ENCODE measurements at places on chromosomes 3 and 15. TPM values are rescaled to one million over a fixed set of nuclear protein-coding genes. Genes with fewer than 3 reads are reported as not detected.

DNA sequence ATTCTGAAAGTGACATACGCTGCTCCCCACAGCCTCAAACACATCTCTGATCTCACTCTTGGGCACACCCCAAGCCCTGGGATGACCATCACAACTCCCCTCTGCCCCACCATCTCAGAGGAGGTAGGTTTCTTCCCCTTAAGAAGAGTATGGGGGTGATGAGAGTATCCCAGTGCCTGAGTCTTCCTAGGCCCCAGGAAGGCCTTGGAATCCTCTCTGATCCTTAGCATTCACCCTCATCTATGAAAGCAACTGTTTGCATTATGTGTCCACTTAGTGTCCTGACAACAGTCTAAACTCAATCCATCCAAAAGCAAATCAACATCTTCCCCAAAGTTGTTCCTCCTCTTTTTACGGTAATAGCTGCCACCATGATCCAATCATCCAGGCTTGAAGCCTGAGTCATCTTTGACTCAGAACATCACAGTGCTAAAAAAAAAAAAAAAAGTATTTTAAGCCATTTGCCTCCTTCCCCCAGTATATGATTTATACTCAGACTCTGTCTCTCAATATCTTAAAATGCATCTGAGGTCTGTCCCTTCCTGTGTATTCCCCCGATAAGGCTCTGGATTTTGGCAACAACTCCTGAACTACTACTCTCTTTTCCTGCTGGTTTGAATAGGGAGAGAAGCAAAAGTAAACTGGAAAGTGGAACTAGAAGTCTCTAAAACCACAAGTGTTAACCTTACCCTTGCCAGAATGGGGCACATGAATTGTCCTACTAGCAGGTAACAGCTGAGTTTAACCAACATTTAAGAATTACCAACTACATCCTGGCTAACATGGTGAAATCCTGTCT is 22.5 kb downstream of the POPDC2 start:
- peak; percentile 91 for DNase-seq

- no peak for DNase-seq
These were observed 196.4 kb downstream of the UACA start for GRCh38 chr15:70566989-70567388.

DNA sequence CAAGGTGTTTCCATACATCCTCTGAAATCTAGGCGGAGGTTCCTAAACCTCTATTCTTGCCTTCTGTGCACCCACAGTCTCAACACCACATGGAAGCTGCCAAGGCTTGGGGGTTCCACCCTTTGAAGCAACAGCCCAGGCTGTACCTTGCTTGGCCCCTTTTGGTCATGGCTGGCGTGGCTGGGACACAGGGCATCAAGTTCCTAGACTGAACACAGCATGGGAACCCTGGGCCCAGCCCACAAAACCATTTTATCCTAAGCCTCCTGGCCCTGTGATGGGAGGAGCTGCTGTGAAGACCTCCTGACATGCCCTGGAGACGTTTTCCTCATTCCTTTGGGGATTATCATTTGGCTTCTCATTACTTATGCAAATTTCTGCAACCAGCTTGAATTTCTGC is 739.0 kb upstream of the NECTIN3 start:
- DNase-seq, result no peak

- DNase-seq, result no peak
These were observed 31.1 kb downstream of the FBXL22 start for GRCh38 chr15:63628123-63628822.

The NPAP1 gene
- not detected for total RNA-seq

GRCh38 chr3:174776123-174776522 is 83.0 kb upstream of the NAALADL2 start:
- DNase-seq, result no peak

The ARNT2 gene
- total RNA-seq, result 0.20 TPM

GRCh38 chr3:12178091-12178820 is 19.5 kb upstream of the TIMP4 start:
- DNase-seq, result peak; percentile 64

DNA sequence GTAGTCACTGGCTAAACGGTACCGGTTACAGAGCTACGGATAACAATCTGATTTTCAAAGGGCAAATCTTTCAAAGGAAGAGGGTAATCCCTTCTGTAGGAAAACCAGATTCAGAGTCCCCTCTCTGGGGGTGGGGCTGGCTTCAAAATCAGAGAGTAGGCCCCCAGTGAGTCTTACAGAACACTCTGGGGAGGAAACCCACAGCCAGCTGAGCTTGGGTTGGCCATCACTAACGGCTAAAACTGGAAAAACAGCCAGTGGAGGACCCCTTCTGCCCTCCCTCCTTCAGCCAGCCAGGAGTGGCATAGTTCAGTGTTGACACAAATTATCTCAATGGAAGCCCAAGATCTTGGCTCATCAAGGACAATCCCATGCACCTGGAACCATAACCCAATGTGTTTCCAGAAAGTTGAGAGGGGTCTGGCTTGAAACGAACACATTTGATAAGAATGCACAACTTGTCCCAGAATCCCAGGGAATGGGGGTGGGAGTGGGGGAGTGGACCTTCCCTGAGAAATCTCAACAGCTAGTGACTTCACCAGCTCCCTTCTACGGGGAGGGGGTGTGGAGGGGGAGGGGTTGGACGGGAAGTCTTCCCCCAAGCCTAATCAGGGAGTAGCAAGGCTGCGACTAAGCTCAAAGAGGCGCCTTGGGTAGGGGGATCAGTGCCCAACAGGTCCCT is 1.0 kb downstream of the RASL12 start:
- DNase-seq, result no peak

All from endothelial cell of umbilical vein (primary cell).